ENCODE measurements at places on chromosomes 2 and 18.

DNA sequence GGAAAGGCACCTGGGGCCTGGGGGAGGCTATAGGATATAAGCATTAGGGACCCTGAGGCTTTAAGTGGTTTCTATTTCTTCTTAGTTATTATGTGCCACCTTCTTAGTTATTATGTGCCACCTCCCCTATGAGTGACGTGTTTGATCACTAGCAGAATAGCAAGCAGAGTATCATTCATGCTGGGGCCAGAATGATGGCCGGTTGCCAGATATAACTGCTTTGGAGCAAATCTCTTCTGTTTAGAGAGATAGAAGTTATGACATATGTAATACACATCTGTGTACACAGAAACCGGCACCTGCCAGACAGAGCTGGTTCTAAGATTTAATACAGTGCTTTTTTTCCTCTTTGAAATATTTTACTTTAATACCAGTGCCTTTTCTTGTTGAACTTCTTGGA lies 29.4 kb downstream of the LIPG start:
- no peak for DNase-seq

GRCh38 chr2:42848726-42849290 lies 56.4 kb upstream of the HAAO start:
- no peak for DNase-seq

GRCh38 chr2:88187927-88188326 lies 17.8 kb downstream of the THNSL2 start:
- DNase-seq, result no peak

DNA sequence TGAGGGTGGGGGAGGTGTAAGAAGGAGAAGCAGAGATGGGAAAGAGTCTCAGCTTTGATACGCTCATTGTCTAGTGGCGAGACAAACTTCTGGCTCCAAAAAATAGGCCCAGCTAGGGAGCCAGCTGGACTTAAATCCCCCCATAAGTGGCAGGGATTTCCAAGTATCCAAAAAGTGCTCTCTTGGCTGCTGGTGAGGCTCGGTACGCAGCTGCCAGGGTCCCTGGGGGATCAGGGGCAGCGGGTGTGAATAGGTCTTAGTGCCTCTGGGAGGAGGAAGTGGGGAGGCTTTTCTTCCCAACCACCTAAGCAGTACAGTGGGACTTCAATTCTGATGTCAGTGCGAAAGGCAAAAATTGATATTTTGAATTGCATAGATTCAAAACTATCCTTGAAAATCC lies 73.5 kb downstream of the ALK start:
- DNase-seq, result no peak

GRCh38 chr2:228067309-228067708 lies 114.2 kb downstream of the SPHKAP start:
- DNase-seq, result no peak

DNA sequence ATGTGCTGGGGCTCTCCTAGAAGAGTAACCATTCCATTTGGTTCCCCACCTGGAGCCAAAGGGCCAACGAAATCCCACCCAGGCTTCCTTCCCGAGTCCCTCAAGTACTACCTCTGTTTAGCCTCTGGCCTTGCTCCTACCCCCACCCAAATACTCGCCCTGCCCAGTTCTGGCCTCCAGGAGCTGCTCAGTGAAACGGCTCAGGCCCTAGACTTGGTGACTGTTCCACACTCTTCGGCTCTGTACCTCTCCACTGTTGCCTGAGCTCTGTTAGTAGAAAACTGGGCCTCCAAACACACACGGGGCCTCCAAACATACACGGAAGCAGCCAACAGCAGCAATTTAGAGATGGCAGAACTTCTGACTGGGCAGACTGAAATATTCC lies 4.2 kb downstream of the OTX1 start:
- no peak for DNase-seq

DNA sequence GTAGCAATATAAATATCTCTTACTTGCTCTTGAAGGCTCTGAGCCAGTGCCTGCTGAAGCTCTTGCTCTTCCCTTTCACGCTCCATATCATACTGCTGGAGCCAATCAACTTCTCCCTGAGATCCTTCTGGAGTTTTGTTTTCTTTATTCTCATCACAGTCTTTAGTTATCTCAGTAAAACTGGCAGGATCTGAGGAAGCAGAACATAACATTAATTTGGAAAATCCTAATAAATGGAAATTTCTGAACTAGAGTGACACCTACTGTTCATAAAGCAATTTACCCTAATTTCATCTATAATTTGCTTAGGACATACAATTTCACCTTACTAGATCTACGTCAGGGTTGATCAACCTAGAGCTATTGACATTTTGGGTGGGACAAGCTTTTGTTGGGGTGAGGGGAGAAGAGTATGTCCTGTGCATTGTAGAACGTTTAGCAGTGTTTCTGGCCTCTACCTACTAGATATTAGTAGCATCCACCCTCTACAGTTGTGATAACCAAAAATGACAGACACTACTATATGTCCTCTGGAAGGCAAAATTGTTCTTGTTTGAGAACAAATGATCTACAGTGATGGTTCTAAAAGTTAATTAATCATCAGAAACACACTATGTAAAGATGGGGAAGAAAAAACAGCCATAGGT lies 47.2 kb downstream of the VIL1 start:
- no peak for DNase-seq

DNA sequence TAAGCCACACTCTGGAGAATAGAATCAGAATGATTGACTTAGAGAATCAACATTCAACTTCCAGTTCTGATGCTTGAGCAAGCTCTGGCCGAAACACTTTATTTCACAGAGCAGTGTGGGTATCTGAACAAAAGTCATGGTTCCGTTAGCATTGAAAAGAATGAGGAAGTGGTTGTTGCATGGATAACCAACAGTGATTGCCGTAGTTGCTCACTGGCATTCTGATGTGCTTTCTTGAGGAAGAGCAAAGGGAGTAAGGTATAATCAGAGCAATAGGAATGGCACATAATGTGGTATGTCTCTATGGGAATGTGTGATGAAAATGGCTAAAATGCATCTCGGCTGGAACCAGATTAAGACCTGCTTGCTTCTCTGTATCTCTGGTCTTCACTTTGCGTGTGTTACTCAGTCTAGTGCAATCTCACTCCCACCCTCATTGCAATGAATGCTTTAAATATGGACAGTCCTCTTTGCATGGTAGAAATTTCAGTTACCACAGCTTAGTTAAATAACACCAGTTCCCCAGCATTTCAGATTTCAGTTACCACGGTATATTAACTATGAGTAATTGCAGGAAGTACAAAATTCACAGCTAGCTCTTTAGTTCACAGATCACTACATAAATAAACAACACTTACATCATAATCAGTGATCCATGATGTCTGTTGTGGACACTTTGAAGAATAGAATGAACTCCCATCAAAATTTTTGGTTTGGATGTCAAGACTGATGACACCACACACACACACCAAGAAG lies 7.8 kb upstream of the RAB12 start:
- DNase-seq, result no peak

- no peak for DNase-seq
Observed at GRCh38 chr2:98778741-98779483, 48.0 kb upstream of the MGAT4A start.

DNA sequence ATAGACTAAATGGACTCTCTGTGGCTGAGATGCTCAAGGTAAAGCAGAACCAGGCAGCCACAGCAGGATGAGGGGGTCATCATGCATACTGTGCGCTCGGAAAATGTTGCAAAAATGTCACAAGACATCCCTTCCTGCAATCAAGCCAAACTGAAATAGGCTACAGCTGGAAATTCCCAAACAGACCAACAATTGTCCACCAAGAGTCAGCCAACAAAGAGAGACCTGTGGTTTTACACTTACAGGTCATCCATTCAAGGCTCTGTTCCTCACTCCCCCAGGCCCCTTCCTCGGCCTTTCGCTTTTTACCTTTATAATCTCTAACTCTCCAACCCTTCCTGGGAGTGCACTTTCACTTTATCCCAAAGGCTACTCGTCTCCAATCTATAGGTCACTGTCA lies 1066.9 kb downstream of the TSN start:
- DNase-seq, result no peak

GRCh38 chr2:150188800-150189199 lies 298.7 kb downstream of the RND3 start:
- no peak for DNase-seq

GRCh38 chr2:196989496-196989895 lies 63.0 kb upstream of the PGAP1 start:
- no peak for DNase-seq

- DNase-seq, result no peak
Observed at GRCh38 chr18:42229211-42230210, 274.5 kb downstream of the PIK3C3 start.

DNA sequence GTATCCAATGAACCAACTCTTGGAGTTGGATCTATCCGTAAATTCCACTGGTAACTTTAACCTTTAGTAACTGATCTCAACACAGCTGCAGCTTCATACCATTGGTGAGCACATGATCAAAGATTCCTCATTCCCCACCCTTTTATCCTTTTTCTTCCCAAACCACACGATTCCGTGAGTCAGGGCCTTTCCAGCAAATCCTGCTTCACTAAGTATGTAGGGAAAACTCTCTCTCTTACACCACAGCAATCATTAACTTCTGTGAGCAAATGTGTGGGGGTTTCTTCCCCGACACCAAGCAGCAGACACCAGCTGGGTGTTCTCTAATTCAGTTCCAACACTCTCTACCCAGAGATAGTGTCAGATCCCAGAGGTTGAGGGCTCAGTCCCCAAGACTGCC lies 23.5 kb downstream of the ELP2 start:
- no peak for DNase-seq

- DNase-seq, result no peak
Observed at GRCh38 chr2:133504566-133505505, 63.4 kb downstream of the NCKAP5 start.

GRCh38 chr2:65501074-65501473 lies 68.7 kb upstream of the SPRED2 start:
- DNase-seq, result no peak

GRCh38 chr2:240323601-240324291 lies 111.7 kb upstream of the GPC1 start:
- DNase-seq, result no peak

- DNase-seq, result no peak
Observed at GRCh38 chr2:240179941-240180666, 39.6 kb upstream of the OTOS start.

DNA sequence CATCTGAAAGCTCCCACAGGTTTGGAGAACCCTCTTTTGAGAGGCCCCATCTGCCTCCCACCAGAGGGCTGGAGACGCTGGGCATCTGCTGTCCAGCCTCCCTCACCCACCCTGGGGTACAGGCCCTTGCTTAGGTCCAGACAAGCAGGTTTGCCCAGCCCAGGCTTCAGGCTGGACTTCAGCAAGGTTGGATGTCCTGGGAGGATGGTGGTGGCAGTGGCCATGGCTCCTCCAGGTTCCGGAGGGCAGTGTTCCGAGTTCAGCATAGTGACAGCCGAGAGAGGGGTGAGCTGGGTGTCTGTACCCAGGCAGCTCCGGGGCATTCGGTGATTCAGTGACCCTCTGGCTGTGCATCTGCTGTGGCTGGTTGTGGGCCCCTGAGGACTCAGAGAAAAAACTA lies 58.2 kb upstream of the HDAC4 start:
- DNase-seq, result no peak

DNA sequence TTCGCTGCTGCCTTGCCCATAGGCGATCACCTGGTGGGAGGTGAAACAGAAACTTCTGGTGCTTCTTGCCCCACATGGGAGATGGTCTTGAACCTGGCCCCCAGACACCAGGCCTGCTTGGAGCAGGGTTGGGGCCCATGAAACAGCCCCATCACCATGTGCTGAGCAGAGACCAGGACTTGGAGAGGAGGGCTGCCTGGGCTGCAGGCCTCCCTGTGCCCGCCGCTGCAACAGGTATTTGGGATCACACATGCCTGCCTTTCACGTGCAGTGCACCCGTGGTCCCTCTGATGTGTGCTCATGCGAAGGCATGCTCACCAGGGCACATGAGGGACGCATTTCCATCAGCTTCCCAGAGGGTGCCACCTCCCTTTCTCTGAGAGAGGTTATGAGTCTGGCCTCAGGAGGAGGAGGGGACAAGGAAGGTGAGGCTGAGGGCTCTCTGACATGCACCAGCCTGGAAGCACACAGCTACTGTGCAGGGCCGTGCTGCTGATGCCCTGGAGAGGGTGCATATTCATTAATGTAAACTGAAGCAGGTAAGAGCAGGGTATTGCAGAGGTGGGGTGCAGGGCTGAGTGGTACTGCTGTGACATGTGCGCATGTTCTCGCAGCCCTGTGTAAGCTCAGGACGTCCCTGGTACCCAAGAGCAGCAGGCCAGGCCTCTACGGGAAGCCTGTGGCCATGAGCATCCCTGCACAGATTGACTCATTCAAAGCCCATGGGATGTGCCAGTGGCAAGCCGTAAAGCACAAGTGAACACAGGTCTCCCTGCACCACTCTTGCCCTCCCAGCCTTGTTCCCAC lies 4.2 kb upstream of the OXER1 start:
- no peak for DNase-seq

GRCh38 chr18:3048820-3049349 lies 35.9 kb upstream of the LPIN2 start:
- no peak for DNase-seq

- no peak for DNase-seq
Observed at GRCh38 chr2:194867328-194867727, 789.7 kb upstream of the SLC39A10 start.

DNA sequence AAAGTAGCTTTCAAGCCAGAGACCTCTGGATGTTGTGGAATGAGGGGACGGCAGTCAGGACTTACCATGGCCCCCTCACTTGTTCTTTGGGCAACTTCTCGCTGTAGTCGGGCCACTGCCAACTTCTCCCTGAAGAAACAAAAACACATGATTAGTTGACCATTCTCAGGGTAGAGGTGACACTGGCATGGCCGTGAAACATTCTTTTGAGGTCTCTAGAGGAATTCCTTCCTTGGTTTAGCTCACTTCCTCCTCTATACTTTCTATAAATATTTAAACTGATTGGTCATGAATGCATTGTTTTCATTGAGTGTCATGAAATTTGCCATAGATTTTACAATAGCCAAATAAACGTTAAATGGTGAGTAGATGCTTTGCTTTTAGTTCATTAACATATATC lies 354.6 kb downstream of the NCKAP5 start:
- no peak for DNase-seq

DNA sequence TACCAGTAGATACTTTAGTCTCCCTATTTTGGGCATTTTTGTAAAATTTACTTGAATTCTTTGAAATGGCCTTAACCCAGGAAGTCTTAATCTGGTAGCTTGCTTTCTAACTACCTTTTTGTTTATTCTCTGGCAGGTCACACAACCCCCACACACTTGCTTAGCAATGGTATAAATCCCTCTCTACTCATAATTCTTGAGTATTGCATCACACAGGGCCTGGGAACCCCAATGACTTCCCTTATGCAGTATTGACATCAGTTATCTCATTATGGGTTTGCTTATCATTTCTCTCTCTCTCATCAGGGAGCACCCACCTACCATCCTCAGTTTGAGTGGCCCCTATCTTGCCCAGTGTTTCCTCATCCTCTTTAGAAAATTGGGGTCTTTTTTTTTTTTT lies 207.1 kb downstream of the KCNS3 start:
- DNase-seq, result no peak

- no peak for DNase-seq
Observed at GRCh38 chr18:9876867-9877654, 8.7 kb upstream of the TXNDC2 start.

DNA sequence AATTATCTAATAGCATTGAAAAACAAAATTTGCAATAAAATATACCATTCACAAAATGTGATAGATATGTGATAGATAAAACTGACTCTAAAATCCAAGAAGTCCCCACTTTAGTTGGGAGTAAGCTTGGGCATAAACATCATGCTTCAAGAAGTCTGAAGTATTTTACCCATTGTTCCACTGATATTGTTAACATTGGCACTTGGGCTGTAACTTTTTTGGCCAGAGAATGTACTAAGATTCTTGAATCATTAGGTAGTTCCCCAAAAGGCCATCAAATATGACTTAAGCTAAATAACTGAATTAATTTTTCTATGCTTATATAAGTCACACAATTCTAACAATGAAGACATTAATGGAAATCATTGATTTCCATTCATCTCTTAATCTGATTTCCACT lies 413.6 kb downstream of the CDH2 start:
- no peak for DNase-seq

Measured in stimulated activated CD8-positive, alpha-beta memory T cell treated with anti-CD3 and anti-CD28 coated beads, Interleukin-2, amount 100 ng/mL, for 1 hour (primary cell).